SK-N-MC (cell line): ENCODE measurements at places on chromosomes 11 and 22.

GRCh38 chr11:119051440-119052162 lies 5.4 kb downstream of the HYOU1 start:
- no peak for DNase-seq

GRCh38 chr11:123719452-123719851 lies 22.0 kb downstream of the ZNF202 start:
- DNase-seq: no peak

GRCh38 chr11:101296896-101297295 lies 167.3 kb upstream of the PGR start:
- DNase-seq: no peak

GRCh38 chr11:111440416-111441205 lies 61.5 kb upstream of the POU2AF1 start:
- no peak for DNase-seq

DNA sequence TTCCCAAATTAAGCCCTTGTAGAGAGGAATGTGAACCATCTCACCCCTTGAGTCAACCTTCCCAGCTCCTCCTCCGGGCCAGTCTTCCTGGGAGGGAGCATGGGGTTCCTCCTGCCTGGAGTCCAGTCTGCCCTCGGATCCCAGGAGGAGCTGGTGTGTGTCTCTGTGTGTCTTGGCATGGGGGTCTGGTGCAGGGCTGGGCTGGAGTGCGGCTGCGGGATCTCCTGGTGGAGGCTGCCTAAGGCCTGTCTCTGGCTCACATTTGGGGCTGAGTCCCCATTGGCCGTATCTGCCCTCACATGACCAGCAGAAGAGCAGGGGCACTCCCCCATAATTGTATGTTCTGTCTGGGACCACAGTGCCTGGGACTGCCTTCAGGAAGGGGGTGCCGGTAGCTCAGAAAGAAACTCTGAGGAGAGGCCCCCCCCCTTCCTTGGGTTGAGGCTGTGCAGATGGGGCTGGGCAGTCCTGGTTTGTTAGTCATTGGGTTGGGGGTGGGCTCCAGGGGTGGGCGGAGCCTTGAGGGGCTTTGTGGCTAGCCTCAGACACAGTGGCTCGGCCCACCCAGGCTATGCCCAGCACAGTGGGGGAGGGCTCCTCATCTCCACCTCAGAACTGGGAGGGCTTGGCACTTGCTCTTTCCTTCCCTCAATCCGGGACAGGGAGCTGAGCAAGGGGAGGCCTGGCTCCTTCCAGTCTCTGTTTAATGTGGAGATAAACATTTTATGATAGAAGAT lies 2.9 kb downstream of the C1QTNF5 start:
- DNase-seq: no peak

- DNase-seq: no peak
These were observed 1.8 kb upstream of the MCAT start for GRCh38 chr22:43144949-43145348.

- no peak for DNase-seq
These were observed 46.1 kb downstream of the MICAL2 start for GRCh38 chr11:12156301-12157140.

- no peak for DNase-seq
These were observed 371.2 kb downstream of the ETS1 start for GRCh38 chr11:128216198-128216597.

- DNase-seq: peak; percentile 58
These were observed 50.7 kb downstream of the TP53I11 start for GRCh38 chr11:44899959-44900358.

GRCh38 chr22:44813416-44813815 lies 61.0 kb downstream of the ARHGAP8 start:
- DNase-seq: no peak

GRCh38 chr22:37657590-37658132 lies 862 bp upstream of the PDXP start:
- DNase-seq: no peak

DNA sequence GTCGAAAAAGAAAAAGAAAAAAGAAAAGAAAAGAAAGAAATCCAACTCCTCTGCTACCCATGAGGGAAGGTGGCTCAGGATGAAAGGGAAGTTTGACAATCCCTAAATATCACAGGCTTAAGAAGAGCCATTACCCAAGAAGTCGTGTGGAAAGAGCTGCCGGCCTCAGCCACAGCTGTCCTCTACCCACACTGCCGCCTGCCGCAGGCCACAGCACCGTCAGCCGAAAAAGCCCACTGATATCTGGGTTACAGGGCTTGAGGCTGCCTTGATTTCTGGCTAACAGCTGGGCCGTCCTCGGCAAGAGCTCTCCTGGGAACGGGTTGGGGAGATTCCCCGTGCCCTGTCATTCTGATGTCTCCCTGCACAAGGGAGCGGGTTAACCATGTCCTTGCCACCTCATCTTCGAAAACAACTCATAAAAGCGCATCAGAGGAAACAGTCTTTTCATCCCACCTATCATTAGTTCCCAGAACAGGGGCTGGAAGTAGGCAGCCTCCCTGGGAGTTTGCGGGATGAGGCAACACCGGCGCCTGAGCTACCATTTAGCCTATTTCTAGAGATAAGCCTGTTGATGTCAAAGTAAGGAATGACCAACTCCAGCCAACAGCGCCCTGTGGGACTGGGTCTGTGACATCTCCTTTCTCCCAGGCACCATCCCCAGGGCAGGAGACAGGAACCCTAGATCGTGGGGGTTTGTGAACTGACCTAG lies 21.8 kb upstream of the SNX32 start:
- DNase-seq: no peak

- no peak for DNase-seq
These were observed 43.7 kb downstream of the BSX start for GRCh38 chr11:122937983-122938382.

- DNase-seq: peak; percentile 84
These were observed 18.9 kb upstream of the PPP6R3 start for GRCh38 chr11:68441466-68442230.

GRCh38 chr22:20205964-20206708 lies 55.3 kb upstream of the CCDC188 start:
- DNase-seq: no peak

- peak; percentile 85 for DNase-seq
These were observed at the start of gene TPCN2 for GRCh38 chr11:69048694-69049489. TSS of gene TPCN2 (plus strand) at chr11:69048932. CDS start at chr11:69048998, 66 bp downstream.

GRCh38 chr11:79262221-79262620 lies 178.6 kb downstream of the TENM4 start:
- no peak for DNase-seq

GRCh38 chr11:32847511-32847910 lies 17.8 kb downstream of the PRRG4 start:
- no peak for DNase-seq

GRCh38 chr22:33357981-33358399 lies 299.8 kb upstream of the SYN3 start:
- no peak for DNase-seq

GRCh38 chr11:92978271-92979111 lies 9.0 kb downstream of the MTNR1B start:
- DNase-seq: peak; percentile 78

- no peak for DNase-seq
These were observed 88.6 kb downstream of the BCR start for GRCh38 chr22:23268877-23269276.

GRCh38 chr11:33830903-33831648 lies 56.8 kb upstream of the FBXO3 start:
- no peak for DNase-seq

GRCh38 chr11:93132836-93133235 lies 65.0 kb downstream of the SLC36A4 start:
- DNase-seq: no peak

- DNase-seq: no peak
These were observed 4.2 kb downstream of the CHKA start for GRCh38 chr11:68116974-68117373.

GRCh38 chr11:132312701-132313111 lies 942.3 kb downstream of the NTM start:
- no peak for DNase-seq

GRCh38 chr22:30038219-30038618 lies 42.0 kb upstream of the HORMAD2 start:
- DNase-seq: no peak

DNA sequence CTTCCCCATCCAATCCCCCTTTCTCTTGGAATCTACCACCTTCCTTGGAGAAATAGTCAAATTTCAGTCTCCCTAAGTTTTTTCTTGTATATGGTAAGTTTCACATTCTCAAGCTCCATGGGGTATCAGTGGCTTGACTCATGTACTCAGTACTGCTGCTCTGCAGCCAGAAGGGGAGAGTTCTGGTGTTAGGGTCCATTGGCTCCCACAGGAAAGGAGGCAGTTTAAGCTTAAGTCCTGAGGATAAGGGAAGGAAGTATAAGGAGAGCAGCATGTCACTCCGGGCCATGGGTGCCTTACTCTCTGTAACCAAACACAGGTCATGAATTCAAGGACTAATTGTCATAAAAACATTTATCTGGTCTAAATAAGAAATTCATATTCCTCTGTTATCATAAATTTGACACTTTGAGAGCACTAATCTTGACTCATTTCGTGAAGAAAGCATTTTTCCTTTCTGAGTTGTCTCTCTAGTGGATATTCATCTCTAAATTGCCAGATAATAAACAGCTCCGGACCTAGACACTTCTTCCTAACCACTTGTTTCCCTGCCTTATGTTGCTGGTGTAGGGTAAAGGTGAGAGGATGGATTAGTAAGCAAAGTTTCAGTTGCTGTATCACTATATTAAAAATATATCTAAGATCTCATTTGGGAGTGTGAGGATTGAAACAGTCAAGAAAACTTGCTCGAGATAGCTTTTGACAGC lies 20.1 kb upstream of the SORL1 start:
- no peak for DNase-seq

DNA sequence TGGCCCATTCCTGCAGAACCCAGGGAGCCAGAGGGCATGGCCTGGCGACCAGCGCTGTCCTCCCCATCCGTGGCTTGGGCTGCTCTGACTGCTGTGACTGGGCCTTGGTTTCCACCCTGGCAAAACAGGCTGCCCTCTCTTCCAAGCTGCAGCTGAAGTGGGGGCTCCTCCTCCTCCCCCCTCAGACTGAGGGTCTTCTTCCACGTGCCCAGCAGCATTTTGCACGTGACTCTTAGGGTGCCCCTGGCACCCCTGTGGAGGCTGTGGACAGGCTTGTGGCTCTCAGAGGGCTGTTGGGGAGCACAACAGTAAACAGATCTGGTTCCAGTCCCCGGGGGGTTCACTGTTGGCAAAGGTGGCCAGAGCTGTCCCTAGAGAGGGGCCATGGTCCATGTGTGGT lies 51.4 kb downstream of the PISD start:
- DNase-seq: no peak

GRCh38 chr11:46508360-46508759 lies 85.5 kb downstream of the AMBRA1 start:
- DNase-seq: no peak

- DNase-seq: no peak
These were observed 19.2 kb upstream of the UPK3A start for GRCh38 chr22:45265535-45265934.

DNA sequence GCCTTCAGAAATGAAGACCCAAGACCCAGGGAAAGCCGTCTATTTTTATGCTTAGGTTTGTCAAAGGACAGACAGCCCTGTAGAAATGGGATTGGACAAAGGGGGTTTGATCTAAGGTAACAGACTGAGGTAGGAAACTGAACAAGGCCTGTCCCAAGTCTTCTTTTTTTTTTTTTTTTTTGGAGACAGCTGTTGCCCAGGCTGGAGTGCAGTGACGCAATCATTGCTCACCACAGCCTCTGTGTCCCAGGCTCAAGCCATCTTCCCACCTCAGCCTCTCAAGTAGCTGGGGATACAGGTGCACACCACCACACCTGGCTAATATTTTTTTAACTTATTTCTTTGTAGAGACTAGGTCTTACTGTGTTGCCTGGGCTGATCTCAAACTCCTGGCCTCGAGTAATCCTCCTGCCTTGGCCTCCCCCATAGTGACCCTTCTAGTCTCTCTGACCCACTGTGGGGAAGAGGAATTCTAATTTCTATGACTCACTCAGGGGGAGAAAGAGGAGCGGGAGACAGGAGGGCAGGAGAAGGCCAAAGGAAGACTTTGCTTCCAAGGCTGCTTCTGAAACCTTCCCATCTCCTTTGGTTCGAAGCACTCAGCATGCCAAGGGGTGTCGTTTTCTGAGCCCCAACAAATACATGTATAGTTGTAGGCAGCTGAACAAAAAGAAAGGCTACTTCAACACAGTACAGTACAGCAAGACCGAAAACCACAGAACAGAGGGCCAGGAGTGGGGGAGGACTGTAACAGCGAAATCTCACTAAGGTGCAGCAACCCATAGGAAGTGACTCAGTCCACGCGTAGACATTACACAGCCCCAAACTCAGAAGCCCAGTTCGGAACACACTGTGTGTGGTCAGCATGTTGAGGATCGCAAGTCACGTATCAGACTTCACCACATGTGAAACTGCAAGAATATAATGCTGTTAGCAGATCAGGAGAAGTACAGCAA lies 872 bp downstream of the TMA7B start:
- DNase-seq: no peak

GRCh38 chr22:18071968-18072310 lies 5.9 kb upstream of the PEX26 start:
- no peak for DNase-seq

DNA sequence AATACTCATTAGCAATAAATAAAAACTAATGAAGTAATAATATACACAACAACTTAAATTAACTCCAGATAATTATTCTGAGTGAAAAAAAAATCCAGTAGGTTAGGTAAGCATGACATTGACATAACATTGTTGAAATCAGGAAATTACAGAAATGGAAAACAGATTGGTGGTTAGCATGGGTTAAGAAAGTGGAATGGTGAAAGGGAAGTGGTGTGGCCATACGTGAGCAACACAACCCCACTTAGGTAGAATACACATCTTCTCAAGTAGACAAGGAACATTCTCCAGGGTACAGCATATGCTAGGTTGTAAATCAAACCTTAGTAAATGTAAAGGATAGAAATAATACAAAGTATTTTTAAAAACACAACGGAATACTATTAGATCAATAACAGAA lies 30.2 kb upstream of the CLTCL1 start:
- no peak for DNase-seq

DNA sequence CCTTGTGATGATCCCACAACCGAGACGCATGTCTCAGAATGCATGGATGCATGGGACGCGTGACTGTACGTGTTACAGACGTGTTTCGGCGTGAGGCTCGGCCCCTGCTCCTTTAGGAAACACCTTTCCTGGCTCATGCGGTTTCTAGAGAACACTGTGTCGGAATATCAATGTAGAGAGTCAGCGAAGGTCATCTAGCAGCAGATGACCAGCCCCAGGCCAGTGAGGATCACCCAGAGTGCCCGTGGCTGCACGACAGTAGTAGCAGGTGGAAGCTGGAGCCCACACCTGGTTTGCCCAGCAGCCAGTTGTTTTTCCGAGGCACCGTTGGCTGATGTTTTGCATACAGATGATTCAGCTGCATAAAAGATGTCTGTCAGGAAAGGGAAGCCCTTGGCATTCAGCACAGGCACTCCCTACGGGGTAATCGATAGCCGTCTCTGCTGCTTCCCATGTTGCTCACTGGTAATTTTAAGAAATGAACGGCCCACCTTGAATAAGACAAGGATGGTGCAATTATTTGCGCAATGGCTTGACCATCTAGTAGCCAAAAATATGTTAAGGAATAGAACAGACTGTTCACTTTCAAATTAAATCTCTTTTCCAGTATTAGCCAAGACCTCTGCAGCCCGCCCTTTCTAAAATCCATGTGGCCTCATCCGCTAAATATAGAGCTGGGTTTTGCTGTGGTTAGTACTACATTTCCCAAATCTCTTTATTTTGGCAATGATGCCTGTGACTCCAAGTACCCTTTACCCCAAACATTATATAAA lies 1.1 kb upstream of the CLTCL1 start:
- no peak for DNase-seq

- no peak for DNase-seq
These were observed 14.6 kb downstream of the PARVG start for GRCh38 chr22:44195189-44195871.

- DNase-seq: no peak
These were observed 38.1 kb upstream of the POU2AF1 start for GRCh38 chr11:111417011-111417765.
